ENCODE measurements at places on chromosomes 7 and 10.

- no peak for DNase-seq
Measured at GRCh38 chr7:116588225-116588624, 63.4 kb downstream of the CAV1 start.

GRCh38 chr10:124715439-124715838, 28.7 kb downstream of the FAM53B start:
- DNase-seq, result no peak

GRCh38 chr7:954330-955238, at the start of gene ADAP1:
Gene ADAP1, minus strand, starts transcription at chr7:954680. Its CDS starts 203 bp downstream, at chr7:954477.
- DNase-seq, result no peak

- no peak for DNase-seq
Measured at GRCh38 chr10:103555712-103556111, 62.2 kb downstream of the NEURL1 start.

DNA sequence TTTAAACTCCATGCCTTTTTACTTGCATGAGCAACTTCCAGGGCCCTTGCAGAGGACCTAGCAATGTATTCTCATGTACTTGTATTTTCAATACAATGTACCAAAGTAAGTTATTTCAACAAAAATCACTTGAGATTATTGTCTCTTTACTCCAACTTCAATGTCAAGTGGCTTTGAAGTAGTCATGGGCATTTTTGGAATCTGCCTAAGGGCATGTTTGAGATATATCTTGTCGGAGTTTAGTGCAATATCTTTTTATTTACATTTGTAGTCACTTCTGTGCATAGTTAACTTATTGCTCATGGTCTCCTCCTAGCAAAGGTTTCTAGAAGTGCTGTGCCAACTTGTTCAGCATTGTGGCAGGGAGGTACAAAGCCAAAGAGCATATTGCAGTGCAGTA, 508.7 kb upstream of the SEMA3D start:
- no peak for DNase-seq

GRCh38 chr7:8146788-8147413, 115.1 kb downstream of the ICA1 start:
- DNase-seq, result no peak

GRCh38 chr10:92126100-92126650, 164.7 kb downstream of the CPEB3 start:
- DNase-seq, result no peak

DNA sequence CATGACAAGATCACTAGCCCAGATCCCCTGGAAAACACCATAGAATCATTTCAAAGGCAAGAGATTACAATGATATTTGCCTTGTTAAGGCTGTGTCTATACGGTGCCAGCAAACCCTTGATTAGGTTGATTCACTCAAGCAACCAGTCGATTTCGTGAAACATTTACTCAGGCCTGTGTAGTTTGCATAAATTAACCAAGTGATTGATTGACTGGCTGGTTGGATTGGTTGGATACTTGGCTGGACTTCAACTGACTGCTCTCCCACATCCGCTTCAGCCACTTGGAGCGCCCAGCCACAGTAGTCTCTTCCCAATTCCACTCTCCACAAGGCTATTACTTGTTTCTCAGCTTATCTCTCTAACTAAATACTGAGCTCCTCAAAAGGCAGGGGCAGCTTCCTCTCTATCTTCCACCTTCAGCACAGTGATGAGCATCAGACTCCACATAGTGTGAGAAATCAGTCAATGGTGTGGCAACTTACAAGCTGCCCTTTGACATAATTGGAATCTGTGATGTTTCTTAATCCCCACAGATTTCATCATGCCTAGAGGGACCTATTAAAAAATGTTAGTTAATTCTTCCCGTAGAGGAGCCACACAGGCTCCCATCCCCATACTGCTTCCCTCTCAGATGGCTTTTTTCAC, 217.4 kb downstream of the GRM8 start:
- DNase-seq, result no peak

- no peak for DNase-seq
Measured at GRCh38 chr7:151662251-151662826, 142.6 kb upstream of the RHEB start.
